ENCODE measurements at places on chromosomes 1 and 21.

GRCh38 chr1:97780884-97781283 is 139.9 kb downstream of the DPYD start:
- no peak for DNase-seq

GRCh38 chr21:32543975-32544374 is 41.3 kb downstream of the TCP10L start:
- DNase-seq: no peak

- DNase-seq: peak; percentile 97
These were observed 98.9 kb downstream of the TNFSF18 start for GRCh38 chr1:172951730-172952365.

GRCh38 chr1:4970532-4970931 is 316.1 kb downstream of the AJAP1 start:
- no peak for DNase-seq

GRCh38 chr1:64363616-64364015 is 106.3 kb upstream of the CACHD1 start:
- no peak for DNase-seq

- no peak for DNase-seq
These were observed 3.6 kb upstream of the CAPN2 start for GRCh38 chr1:223708651-223709268.

DNA sequence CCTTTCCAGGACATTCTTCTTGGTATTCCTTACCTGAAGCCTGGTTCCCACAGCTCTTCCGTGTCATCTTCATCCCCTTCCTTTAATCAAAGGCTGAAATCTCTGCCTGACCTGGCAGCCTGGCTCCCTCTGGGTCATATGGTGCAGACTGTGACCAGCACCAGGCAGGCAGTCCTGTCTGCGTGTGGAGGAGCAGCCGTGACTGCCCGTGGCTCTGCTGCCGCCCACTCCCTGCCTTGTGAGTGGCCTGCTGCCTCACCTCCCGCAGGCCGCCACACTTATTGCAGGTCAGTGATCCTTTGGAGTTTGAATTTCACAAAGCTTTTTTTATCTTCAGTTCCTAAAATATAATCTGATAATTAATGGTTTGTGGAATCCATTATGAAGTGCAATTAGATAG is 36.2 kb upstream of the EPHA8 start:
- no peak for DNase-seq

- DNase-seq: no peak
These were observed 64.8 kb upstream of the WNT4 start for GRCh38 chr1:22207511-22208267.

- DNase-seq: no peak
These were observed 45.1 kb downstream of the SMG7 start for GRCh38 chr1:183517401-183517800.

GRCh38 chr1:246012341-246012740 is 494.7 kb downstream of the SMYD3 start:
- peak; percentile 56 for DNase-seq

- no peak for DNase-seq
These were observed 6.9 kb downstream of the E2F2 start for GRCh38 chr1:23524163-23524562.

DNA sequence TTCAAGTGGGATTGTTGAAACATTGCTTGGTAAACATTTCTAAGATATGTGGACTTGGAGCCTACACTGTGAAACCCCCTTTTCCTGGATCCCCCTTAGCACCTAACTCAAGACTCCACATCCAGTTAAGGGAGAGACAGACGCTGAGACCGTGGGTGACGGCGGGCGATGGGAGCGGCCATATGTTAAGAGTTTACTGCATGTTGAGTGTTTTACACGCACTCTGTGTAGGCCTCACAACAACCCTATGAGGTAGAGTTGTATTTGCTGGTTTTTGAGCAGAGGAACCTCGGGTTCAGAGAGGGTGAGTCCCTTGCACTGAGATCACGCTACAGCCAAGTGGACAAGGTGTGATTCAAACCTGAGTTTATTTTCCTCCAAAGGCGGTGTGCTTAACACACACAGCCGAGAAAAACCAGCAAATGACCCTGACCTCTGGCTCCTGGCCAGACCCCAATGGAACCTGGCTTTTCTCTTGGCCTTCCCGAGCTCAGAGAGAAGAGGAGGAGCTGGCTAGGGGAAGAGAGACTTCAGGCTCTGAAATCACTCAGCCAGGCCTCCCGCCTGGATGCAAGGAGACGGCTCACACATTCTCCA is 46.9 kb upstream of the GOLT1A start:
- DNase-seq: no peak

- DNase-seq: peak; percentile 71
These were observed 60.5 kb downstream of the ATP1A1 start for GRCh38 chr1:116433275-116434257.

GRCh38 chr21:43778469-43779335 is 2.6 kb upstream of the CSTB start:
- DNase-seq: no peak

GRCh38 chr1:104574620-104575019 is 824.9 kb downstream of the AMY1C start:
- DNase-seq: no peak

DNA sequence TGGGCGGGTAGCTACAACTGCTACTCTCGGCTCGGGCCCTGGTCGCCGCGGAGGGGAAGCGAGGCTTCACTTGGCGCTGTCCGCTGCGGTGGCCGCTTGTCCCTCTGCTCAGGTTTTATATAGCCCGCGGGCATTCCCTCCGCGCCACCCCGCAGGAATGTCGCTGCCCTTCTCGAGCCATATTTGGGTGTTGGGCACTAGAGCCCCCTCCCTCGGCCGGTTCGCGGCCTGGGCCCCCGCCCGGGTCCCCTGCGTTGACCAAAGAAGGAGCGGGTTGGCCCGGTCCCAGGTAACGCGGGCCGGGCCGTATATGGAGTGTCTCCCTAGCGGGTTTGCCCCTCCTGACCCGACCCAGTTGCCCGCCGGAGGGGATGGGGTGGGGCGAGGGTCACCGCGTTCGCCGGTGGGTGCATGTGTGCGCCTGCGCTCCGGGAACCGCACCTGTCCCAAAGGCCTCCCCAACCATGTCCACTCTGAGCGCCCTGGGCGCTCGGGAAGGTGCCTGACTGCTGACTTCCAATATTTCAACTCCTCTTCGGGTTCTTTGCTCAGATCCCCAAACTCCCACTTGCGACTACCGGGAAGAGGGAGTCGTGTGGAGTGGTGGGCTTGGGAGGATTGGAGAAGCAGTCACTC is at the start of gene ACTA1:
ACTA1 (minus strand) TSS at position 90 of the 636 bp plus-strand sequence. CDS start 979 bp downstream, outside the sequence.
- DNase-seq: no peak

DNA sequence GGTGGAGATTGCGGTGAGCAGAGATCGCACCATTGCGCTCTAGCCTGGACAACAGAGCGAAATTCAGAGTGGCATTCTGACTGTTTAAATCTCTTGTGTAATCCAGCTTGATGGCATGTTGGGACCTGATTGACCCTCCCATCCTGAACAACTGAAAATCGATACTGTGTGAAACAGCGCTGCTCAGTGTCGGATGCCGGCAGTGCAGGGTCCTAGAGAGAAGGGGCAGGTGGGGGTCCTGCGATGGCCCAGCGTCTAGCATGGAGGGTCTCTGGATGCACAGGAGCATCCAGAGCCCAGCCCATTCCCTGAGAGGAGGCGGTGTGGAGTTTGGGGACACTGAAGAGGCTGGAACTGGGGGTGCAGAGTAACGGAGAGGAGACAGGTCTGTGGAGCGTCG is 15.8 kb downstream of the AGT start:
- no peak for DNase-seq

- DNase-seq: no peak
These were observed 20.6 kb upstream of the RCAN3 start for GRCh38 chr1:24481843-24482610.

- peak; percentile 80 for DNase-seq
These were observed 19.4 kb upstream of the KIF21B start for GRCh38 chr1:201042779-201043461.

- DNase-seq: no peak
These were observed 45.7 kb upstream of the ETV3 start for GRCh38 chr1:157183870-157184269.

- no peak for DNase-seq
These were observed 57.2 kb upstream of the LRRN2 start for GRCh38 chr1:204742676-204743251.

- no peak for DNase-seq
These were observed 959 bp downstream of the AKR7A3 start for GRCh38 chr1:19287436-19288185.

- no peak for DNase-seq
These were observed 53.4 kb downstream of the FBXO2 start for GRCh38 chr1:11600836-11601235.

- no peak for DNase-seq
These were observed 173.4 kb downstream of the IGSF21 start for GRCh38 chr1:18280956-18281355.
